ENCODE measurements at places on chromosomes 2 and 18. TPM values are rescaled to one million over a fixed set of nuclear protein-coding genes. Genes with fewer than 3 reads are reported as not detected.

RAX gene
- total RNA-seq, result not detected

DNA sequence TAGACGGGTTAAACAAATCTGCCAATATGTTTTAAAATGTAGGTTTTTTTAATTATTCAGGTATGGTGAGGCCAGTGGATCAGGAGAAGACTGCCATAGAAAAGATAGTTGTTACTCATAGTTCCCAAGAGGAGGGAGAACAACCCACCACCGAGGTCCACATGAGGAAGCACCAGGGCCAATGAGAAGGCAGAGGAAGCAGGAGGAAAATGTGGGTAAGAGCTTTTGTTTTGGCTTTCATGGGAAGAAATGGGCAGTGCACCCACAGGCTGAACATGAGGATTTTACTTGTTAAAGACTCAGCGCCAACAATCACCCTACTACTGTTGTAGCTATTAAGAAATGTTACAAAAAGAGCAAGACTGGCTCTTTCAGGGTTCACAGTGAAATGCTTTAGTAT is 191.8 kb upstream of the HNMT start:
- DNase-seq, result no peak

DNA sequence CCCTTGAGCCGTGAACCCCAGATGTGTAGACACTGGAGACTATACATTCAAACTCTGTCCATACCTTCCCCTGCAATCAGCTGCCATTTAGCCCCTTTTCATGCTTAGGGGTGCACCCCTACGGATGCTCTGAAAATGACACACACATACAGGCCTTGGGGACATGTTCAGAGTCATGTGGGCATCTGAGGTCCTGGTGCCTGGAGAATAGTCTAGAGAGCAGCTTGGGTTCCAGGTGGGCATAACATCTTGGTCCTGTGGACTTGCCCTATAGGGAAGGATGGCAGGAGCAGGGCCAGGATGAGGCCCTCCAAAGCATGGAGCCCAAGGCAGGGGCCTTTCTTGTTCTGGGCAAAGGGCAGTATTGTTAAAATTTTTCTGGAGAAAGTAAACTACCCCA is 9.9 kb upstream of the FHOD3 start:
- DNase-seq, result no peak

DNA sequence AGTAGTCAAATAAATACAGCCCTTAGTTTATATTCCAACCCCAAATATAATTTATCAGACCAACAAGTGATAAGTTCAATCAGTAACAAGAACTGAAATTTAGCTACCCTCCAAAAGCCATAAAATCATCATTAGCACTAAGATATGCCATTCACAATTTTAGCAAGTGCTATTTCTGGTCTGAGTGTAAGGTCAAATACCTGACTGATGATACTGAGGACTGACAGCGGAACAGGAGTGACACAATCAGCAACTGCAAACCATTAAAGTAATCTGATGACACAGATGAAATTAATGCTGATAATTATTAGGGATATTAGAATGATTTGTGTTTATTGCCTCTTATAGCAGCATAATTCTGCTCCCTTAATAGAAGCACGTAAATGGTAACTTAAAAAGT is 152.7 kb upstream of the SPHKAP start:
- no peak for DNase-seq

DNA sequence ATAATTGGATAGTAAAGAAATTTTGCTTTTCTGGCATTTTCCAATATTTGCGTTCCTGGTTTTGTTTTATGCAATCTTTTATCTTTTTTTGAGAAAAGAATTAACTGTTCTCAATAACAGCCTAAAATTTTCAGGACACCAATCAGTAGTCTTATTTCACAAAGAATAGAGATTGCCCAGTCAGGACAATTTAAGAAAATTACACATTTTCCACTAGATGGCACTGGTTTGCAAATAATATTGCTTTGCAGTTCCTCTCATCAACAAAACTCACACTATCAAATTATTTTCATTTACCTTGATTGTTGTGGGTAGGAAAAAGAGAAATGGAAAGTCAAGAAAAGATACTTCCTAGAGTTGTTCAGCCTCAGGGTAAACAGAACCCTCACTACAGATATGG is 2.4 kb upstream of the RBM45 start:
- DNase-seq, result no peak
